ENCODE measurements at places on chromosomes 13 and 19.

DNA sequence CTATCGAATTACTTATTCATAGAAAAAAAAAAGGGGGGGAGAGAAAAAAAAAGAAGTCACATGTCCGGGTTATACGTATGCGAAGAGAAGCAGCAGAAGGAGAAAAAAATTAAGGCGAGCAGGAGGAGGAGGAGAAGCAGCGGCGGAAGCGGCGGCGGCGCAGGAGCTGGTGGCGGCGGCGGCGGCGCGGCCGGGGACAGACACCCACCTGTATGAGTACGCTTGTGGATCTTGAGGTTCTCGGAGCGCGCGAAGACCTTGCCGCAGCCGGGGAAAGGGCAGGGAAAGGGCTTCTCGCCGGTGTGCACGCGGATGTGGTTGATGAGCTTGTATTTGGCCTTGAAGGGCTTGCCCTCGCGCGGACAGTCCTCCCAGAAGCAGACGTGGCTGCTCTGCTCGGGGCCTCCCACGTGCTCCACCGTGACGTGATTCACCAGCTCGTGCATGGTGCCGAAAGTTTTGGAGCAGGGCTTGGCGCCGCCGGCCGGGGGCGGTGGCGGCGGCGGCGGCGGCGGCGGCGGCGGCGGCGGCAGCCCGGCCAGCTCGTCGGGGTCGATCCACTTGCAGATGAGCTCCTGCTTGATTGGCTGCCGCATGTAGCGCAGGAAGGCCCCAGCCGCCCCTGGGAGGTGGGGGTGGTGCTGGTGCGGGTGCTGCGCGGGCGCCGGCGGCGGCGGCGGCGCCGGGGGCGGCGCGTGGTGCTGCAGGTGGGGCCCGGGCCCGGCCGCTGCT, 1.5 kb downstream of the ZIC5 start:
- DNase-seq, result peak; percentile 55

GRCh38 chr13:36840718-36841250, 21.8 kb downstream of the RFXAP start:
- no peak for DNase-seq

DNA sequence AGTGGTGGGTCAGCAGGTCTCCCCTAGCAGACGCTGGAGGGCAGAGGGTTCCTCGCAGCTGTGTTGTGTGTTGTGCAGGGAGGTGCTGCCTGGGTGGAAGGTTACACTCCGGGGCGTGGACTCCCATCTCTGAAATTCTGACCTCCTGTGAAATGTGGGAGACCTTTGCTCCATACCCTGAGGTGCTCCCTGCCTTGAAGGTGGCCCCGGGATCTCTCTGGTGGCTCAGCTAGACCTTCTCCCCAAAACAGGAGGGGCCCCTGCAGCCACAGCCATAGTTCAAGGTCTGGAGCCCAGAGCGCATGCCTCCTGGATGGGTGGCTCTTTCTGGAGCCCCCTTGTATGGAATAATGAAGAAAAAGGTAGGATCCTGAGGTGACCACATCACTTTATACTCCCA, 70.2 kb downstream of the SOX1 start:
- DNase-seq, result no peak

DNA sequence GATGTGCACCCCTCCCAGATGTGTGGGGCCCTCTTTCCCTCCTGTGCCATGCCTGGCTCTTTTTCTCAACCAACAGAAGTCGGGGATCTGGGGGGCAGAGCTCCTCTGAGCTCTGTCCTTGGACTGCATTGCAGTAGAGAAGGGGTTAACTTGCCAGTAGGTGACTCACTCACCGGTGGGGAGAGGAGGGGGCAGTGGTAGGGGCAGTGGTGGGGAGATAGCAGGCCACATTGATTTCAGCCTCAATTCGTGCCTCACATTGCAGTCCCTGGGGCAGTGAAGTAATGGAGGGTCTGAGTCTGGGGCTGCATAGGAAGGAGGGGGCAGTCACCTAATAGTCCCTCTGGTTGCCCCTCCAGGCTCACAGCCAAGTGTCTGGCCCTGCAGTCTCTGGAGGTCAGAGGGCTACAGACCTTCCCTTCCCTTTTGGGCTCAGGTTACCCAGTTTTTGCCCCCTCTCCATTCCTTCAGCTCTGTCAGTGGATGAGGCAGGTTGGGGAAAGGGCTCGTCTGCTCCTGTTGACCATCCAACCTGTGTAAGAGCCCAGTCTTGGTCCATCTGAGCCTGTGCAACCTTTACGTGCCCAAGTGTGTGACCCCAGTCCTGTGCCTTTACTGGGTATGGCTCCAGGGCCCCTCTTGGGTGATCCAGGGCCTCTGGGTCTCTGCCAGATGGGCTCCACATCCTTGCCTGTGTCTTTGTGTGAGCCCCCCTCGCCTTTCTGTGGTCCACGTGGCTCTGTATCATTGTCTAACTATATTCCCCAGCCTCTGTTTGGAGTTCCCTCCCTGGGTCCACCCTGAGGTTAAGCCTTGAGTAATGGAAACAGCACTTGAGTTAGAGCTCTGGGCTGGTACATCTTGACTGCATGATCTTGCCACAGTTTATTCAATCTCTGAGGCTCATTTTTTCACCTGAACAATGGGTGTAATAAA, 13.0 kb downstream of the CIC start:
- peak; percentile 74 for DNase-seq

GRCh38 chr13:45702869-45703391, 810 bp downstream of the CBY2 start:
- DNase-seq, result no peak

- DNase-seq, result no peak
Measured at GRCh38 chr13:105311094-105311493, 1224.4 kb downstream of the EFNB2 start.

- DNase-seq, result no peak
Measured at GRCh38 chr13:29605860-29606526, 10.5 kb upstream of the SLC7A1 start.

- no peak for DNase-seq
Measured at GRCh38 chr13:41284512-41285288, 21.3 kb upstream of the MTRF1 start.

GRCh38 chr19:34504273-34504808, 22.8 kb downstream of the WTIP start:
- no peak for DNase-seq

- DNase-seq, result no peak
Measured at GRCh38 chr13:87536499-87536898, 134.7 kb upstream of the SLITRK5 start.

DNA sequence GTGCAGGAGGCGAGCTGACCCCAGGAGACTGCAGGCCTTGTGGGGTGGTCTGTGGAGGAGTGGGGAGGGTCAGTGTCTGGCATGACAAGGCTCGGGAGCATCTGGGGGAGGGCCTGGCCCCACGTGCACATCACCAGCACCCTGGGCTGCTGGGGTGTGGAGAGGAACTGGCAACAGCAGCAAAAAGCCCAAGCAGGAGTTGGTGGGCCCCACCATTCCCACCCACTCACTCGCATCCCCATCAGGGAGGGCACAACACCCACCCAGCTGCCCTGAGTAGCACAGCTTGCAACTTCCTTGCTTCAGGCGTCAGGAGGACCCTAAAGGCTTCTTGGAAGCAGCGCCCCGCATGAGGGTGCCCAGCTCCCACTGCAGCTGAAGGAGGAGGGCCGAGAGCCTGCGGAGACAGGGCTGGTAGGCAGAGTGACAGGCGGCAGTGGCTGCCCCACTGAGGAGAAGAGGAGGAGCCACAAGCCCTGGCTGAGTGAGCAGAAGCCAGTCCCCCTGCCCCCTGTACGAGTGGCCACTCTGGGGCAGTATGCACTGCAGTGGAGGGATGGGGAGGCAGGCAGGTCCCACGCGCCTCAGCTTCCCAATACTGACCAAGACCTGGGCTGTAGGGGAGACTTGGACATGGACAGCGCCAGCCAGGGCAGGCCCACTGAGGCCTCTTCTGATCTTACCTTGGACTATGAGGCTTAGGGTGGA, 26.5 kb downstream of the ELL start:
- DNase-seq, result no peak

- DNase-seq, result no peak
Measured at GRCh38 chr19:38970664-38971532, 4.6 kb downstream of the FBXO17 start.

GRCh38 chr19:12139269-12139668, 881 bp downstream of the ZNF20 start:
- DNase-seq, result no peak

- no peak for DNase-seq
Measured at GRCh38 chr13:44523146-44524015, 52.7 kb downstream of the TSC22D1 start.

DNA sequence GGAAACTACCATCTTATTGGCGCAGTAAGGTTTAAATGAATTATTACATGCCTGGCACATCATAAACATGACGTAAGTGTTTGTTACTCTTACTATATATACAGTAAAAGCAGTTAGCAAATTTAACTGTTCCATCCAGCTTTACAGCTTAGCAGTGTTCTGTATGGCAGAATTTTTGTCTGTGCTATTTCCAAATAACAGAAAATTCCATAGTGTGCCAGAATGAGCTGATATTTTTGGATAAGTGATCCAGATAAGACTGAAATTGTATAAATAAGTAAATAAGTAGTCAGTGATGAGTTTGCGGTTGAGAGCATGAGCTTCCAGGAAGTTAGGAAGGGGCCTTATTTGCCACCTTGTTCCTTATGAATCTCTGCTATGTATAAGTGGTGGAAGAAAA, 236.5 kb upstream of the SLC10A2 start:
- no peak for DNase-seq

GRCh38 chr19:58555369-58555885, 522 bp upstream of the CHMP2A start:
- no peak for DNase-seq

- peak; percentile 96 for DNase-seq
Measured at GRCh38 chr19:45443462-45444317, 20.0 kb upstream of the ERCC1 start.

DNA sequence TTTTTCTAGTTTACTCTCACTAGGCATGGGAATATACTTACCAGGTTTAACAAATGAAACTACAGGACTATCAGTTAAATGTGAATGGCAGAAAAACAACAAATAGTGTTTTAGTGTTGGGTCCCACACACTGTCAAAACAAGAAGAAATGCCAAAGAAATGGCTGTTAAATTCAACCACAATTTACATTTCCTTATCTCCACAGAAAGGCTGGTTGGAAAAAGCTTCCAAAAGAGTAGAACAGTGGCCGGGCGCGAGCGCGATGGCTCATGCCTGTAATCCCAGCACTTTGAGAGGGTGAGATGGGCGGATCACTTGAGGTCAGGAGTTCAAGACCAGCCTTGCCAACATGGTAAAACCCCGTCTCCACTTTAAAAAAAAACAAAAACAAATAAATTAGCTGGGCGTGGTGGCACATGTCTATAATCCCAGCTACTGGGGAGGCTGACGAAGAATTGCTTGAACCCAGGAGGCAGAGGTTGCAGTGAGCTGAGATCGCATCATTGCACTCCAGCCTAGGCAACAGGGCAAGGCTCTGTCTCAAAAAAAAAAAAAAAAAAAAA, 66.5 kb downstream of the SERP2 start:
- DNase-seq, result no peak

GRCh38 chr13:51874651-51875050, 12.9 kb downstream of the CCDC70 start:
- DNase-seq, result no peak

DNA sequence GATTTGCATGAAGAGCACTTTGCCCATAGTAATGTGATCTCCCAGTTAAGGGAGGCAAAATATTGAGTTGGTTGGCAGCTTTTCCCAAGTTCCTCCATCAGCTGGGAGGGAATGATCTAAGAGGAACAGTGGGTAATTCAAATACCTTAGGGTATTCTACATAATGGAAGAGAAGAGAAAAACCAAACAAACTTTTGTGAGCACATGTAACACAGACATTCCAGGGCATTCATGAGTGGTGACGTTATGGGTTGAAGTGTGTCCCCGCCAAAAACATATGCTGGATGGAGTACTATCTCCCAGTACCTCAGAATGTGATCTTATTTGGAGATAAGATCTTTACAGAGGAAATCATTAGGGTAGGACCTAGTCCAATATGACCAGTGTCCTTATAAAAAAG, 220.1 kb downstream of the FOXO1 start:
- no peak for DNase-seq

GRCh38 chr13:79417741-79418140, 11.7 kb upstream of the RBM26 start:
- no peak for DNase-seq

GRCh38 chr19:41554907-41555306, 21.1 kb upstream of the CEACAM21 start:
- no peak for DNase-seq

- DNase-seq, result no peak
Measured at GRCh38 chr19:55189403-55189835, 9.3 kb upstream of the SYT5 start.

- DNase-seq, result no peak
Measured at GRCh38 chr13:29481603-29482002, 113.9 kb downstream of the SLC7A1 start.

- DNase-seq, result no peak
Measured at GRCh38 chr13:48790966-48791365, 137.2 kb downstream of the CYSLTR2 start.

DNA sequence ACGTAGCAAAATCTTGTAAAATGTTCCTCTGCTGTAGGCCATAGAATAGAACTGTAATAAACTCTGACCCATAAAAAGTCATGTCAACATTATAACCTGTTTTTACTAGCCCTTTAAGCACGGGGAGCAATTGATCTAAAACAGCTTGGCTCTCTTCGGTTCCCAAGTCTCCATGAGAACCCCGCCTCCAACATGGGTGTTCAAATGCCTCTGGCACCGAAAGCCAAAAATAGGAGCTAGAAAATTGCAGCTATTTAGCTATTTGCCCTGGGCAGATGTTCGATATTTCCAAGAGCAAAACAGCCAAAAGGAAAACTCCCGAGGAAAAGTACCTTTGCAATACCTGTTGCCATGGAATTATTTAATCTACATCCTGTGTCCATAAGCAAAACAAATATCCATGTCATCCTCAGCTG, 563.1 kb downstream of the EFNB2 start:
- no peak for DNase-seq

DNA sequence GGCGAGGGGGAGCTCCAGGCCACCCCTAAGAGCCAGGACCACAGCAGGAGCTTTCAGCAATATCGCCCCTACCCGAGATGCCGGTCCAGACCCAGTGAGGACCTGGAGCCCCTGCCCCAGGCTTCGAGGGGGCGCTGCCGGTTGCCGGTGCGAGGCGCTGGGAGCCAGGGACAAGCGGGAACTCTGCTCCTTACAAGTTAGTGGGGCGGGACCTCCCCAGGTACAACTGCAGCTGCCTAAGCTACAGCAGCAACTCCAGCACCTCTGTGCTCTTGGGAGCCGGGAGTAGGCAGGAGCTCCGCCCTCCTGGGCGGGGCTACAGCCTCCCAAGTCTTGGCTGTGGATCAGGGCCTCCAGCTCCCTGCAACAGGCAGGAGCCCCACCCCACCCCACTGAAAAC, 15.2 kb upstream of the TSC22D1 start:
- DNase-seq, result no peak

GRCh38 chr13:74026753-74027152, 107.5 kb downstream of the KLF12 start:
- DNase-seq, result no peak
